Ovary (tissue), 10 donors: ENCODE measurements at places on chromosomes 2 and 18.
A peak's percentile ranks its signal among the peaks of the same experiment; 100 is the strongest.

- DNase-seq: no peak
These were observed 65.7 kb upstream of the ZNF236 start for GRCh38 chr18:76756531-76757253.

GRCh38 chr2:99880148-99880963, 262.0 kb downstream of the AFF3 start:
- DNase-seq: no peak

GRCh38 chr2:190766174-190766572, 114.4 kb upstream of the GLS start:
- DNase-seq: no peak

DNA sequence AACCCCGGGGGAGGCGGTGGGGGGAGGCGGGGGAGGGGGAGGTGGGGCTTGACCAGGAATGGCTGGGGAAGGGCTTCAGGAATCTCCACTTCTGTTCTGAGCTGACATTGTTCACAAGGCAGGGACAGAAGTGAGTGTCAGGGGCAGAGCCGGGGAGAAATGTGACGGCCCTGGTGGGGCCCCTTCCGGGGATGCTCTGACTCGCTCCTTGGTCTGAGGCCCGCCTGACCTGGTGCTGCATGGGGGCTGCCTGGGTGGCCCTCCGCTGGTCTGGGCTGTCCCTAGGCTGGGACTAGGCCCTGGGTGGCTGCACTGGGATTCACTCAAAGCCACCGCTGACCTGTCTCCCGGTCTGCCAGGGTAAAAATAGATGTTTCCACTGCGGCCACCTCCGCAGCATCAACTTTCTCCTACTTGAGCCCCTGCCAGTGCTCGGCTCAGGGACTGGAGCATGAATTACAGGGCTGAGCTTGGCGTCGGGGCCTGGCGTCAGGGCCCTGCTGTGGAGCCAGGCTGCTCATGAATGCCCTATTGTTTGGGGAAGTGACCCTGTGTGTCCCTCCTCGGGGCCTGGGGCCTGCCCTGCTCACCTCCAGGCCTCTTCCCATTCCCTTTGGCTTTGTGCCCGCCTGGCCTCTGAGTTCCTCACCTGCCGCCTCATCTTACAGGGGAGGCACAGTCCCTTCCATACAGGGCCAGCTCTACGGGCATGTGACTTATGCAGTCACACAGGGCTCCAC, 247.5 kb downstream of the DYSF start:
- DNase-seq: no peak

DNA sequence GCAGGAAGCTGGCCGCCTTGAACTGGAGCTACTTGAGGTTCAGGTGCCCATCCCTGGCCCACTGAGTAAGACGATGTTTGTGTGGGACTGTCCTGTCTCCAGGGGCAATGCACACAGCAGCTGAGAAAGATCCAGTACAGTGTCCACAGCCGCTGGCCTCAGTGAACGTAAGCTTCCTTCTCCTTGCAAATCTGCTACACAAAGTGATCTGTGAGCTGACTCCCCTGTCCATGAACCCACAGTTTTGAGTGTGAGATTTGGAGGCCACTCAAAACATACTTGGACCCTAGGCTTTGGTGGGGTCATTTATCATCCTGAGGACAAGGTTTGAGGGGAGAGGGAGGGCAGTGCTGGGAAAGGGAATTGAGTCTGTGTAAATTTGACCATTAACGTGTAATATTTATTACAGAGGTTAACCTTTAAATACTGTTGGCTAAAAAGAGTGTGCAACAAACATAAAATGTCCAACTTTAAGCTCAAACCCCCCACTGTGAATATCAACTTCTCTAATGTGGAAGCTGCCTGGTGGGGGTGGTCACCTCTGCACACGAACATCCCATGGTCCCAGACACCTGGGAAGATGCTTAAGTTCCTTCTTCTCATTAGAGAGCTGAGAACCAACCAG, 4.9 kb upstream of the CYS1 start:
- no peak for DNase-seq

GRCh38 chr18:79413426-79413825, 17.7 kb downstream of the NFATC1 start:
- DNase-seq: no peak

DNA sequence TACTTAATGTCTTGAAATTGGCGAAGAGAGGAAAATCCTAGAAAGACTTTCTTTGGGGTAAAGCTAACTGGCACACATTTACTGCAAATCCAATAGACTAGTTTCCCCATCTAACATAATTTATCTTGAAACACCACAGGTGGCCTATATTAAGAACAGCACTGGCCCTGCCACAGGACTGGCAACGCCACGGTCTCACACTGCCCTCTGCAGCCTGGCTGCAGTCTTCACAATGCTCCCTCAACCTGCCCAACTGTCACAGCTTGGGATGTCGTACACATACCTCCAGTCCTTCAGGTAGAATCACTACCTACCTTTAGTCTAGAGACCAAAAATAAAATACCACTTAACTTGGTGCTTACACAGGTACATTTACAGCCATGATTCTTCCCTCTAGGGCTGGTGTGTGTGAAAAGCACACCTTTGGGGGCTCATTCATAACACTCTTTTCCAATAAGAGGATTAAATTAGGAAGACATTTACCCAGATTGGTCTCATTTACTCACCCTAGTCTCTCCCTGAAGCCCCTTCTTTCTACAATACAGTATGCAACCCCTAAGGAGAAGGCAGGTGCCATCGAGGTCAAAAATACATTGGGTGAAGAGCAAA, 222.2 kb downstream of the C1D start:
- DNase-seq: peak; percentile 59

- DNase-seq: no peak
These were observed 181.3 kb downstream of the TMX3 start for GRCh38 chr18:68533641-68534040.
